COR-L47 (cell line): ENCODE measurements at places on chromosomes 1 and 21.

- no peak for DNase-seq
Observed at GRCh38 chr21:16004086-16004485, 274.3 kb downstream of the USP25 start.

DNA sequence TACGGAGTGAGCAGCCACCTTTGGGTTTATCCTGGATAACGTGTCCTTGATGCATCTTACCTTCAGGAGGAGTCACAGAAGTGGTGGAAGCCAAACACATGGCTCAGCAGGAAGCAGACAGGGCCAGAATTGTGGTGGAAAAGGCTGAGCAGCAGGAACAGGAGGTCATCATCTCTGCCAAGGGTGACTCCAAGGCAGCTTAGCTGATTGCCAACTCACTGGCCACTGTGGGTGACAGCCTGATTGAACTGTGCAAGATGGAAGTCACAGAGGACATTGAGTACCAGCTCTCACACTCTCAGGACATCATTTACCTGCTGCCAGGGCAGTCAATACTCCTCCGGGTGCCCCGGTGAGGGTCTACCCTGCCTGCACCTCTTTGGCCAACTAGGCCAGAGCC, 179.3 kb downstream of the FAF1 start:
- no peak for DNase-seq

DNA sequence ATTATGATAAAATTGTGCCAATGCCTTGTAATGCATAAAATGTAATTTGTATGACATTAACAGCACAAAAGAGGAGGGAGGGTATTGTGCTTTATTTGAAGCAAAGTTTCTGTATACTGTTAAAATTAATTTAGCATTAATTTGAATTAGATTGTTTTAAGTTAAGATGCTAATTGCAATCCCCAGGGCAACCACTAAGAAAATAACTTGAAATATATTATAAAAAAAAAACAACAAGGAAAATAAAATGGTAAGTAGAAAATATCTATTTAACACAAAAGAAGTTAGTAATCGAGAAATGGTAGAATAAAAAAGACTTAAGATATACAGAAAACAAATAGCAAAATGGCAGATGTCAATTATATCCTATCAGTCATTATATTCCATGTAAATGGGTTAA, 131.4 kb upstream of the KAZN start:
- DNase-seq: no peak

GRCh38 chr21:43932005-43932404, 67.0 kb downstream of the AGPAT3 start:
- no peak for DNase-seq

GRCh38 chr1:179663810-179664209, 72.2 kb downstream of the TDRD5 start:
- DNase-seq: no peak

GRCh38 chr1:155893389-155894142, 17.6 kb downstream of the RIT1 start:
- DNase-seq: no peak

- DNase-seq: peak; percentile 63
Observed at GRCh38 chr1:119139857-119140176, 636 bp downstream of the WARS2 start.

DNA sequence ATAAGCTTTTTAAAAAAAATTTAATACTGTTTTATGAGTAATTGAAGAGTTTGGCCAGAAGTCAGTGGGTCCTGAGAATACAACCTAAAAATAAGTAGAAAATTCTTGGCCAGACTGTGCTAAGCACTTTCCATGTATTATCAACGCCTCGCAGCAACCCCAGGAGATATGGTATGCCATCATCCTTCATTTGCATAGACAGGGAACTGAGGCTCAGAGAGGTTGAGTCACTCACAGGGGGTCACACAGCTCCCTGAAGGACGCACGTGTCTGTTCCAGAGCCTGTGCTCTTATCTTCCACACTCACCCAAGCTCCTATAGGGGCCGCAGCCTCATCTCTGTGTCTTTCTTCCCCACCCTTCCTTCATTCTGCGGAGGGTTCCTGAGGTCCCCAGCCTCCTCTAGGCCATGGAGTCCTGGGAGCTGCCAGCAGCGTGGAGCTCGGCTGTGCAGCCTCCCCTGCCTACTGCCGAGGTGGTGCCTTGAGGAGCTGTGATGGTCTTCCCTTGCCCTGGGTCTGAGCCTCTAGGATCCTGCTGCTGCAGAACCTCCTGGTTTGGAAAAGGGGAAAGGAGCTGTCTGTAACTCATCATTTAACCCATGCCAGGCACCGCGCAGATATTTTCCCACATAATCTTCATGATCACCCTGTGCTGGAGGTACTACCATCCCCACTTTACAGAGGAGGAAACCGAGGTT, 30.3 kb upstream of the ECE1 start:
- no peak for DNase-seq

DNA sequence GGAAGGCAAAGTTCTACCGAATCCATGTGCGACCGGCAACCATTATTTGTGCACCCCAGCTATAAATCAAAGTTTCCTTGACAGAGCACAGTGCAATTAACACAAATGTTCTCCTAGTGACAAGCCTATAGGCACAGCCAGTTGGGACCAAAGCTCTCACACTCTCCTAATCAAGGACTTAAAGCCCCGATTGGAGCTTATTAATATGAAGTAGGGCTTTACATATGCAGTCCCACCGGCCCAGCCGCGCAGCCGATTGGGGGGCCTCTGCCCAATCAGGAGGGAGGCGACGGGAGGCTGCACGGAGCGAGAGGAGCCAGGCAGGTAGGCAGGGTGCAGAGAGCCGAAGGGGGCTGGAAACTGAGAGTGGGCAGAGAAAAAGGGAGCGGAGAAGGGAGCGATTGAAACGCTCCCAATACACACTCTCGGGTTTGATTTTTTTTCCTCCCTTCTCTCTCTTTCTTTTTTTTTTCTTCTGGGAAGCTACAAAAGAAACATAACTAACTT, at the start of gene ESRRG:
Gene ESRRG (minus strand): TSS at position 156 of the 507 bp plus-strand sequence. CDS start 130 bp downstream, at position 26.
- peak; percentile 90 for DNase-seq

DNA sequence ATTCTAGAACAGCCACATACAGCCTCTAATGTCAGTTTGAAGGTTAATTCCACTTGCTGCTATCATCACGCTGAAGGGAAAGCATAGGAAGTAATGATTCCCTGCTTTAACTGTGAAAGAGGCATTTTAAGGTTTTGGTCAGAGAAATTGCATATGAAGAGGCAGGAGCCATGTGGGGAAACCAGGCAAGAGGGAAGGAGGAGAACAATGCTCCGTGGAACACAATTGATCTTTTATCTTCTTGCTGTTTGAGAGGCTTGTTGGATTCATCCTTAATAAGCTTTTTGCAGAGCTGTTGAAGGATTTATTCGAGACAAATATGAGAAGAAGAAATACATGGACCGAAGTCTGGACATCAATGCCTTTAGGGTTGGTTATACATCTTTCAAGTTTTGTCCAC, 35.9 kb downstream of the SMAP2 start:
- DNase-seq: no peak

GRCh38 chr1:116680752-116681151, 13.2 kb upstream of the IGSF3 start:
- no peak for DNase-seq

DNA sequence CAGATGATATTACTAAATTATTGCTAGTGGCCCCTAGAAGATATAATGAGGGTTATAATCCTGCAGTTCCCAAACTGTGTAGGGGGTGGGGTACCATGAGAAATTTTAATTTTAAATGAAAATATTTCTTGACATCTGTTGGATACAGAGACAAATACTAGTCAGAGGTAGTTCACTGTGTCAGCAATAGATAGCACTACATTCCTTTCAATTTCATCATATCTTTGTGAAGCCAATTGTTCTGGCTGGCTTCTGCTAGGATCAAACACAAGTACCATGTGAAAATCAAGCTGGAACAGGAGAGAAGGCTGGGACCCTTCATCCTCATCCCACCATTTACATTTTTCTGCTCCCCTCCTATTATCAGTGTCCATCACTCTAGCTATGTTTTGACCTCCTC, 208.1 kb downstream of the USH2A start:
- no peak for DNase-seq
